Effector CD4-positive, alpha-beta T cell (primary cell): ENCODE measurements at places on chromosomes 1 and 21.

DNA sequence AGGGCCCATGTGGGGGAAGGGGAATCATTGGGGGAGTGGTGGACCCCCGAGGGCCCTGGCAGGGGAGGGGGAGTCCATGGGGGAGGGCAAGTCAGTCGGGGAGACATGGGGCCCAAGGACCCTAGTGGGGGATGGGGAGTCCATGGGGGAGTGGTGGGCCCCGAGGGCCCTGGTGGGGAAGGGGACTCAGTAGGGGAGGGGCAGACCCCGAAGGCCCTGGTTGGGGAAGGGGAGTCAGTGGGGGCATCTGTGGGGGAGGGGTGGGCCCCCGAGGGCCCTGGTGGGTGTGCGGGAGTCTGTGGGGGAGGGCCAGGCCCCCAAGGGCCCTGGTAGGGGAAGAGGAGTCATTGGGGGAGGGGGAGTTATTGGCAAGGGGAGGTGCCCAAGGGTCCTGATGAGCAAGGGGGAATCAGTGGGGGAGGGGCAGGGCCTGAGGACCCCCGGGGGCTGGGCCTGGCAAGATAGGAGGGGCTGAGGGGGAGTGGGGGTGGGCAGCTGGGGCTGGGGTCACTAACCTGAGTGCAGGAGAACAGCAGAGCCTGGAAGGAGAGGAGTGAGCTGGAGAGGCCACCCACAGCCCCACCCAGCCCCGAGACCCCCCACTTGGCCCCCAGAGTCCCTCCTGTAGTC lies 2.1 kb downstream of the MXRA8 start:
- DNase-seq, result no peak

DNA sequence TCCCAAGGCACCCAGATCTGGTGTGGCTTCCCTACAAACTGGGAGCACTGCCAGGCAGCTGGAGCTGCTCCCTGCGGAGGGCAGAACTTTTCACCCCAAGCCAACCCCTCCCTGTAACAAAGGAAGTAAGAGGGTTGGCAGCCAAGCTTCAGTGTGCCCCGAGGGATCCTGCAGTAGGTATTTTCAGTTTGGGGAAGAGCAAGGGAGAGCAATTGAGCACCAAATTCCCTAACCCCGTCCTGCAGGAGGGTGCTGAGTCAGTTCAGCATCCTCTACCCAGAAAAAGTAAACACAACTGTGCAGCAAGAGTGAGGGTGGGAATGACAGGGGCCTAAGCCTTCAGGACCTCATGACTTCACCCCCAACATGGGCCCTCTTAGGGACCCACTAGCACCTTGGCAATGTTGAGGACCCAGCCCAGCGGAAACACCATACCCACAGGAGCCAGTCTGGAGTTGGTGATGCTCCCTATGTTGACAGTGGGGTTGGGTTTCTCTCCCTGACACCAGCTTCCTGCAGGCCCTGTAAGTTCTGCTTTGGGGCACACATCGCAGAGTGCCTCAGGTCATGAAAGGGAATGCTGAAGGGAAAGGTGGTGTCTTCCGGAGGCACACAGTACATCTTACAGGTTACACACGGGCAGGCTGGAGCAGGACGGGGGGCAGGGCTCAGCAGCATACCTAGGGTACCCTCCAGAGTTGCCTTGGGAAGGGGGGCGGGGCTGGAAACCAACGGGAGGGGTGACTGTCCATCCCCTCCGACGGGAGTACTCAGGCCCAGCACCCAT lies 14.8 kb downstream of the SH3BP5L start:
- no peak for DNase-seq

- no peak for DNase-seq
Observed at GRCh38 chr1:48109390-48110013, 112.3 kb upstream of the TRABD2B start.

GRCh38 chr1:93114391-93114790 lies 35.3 kb downstream of the MTF2 start:
- no peak for DNase-seq

DNA sequence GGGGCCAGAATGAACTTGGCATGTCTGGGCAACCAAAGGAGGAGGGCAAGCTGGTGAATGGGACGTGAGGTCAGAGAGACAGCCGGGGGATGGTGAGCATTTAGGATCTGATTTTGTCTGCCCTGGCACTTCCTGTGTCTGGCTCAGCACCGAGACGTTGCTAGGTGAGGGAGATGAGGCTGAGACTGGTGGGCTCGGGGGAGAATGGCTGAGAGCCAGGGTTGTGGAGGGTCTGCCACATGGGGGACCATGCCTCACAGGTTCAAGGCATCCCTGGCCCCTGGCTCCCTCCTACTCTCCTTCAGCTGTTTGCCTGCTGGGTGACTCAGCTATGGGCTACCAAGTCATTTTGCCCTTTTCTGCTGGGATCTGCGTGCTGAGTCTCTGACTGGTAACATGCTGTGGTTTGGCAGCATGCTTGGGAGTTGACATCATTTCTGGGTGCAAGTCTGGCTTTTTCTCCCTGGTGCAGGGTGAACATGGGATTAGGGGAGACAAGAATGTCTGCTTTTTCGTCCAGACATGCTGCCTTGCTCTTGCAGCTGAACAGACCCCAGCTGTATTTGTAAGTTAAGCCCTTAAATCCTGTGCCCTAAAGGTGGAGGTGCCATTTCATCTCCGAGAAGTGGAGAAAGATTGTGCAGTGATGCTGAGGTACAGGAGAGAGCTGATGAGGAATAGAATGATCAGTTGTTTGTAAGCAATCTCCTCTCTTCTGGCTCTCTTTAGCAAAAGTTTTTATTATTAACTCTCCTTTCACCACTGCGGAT lies 17.6 kb downstream of the GALNT2 start:
- DNase-seq, result no peak

DNA sequence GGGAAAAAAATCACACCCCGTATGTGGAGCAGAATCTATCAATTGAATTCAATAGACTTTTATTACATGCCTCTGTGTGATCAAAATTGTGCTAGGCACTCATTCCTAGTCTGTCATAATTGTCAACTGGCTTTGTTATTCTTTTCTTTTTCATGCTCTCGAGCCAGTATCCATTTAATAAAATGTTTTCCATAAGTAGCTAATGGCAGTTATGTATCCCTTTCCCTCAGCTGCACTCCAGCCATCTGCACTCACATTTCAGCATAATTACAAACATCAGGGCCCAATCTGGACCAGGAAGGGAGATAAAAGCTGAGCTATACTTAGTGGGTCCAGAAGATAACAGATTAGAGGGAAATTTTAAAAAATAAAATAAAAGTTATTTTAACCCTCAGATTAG lies 15.9 kb downstream of the RGS5 start:
- DNase-seq, result no peak

- no peak for DNase-seq
Observed at GRCh38 chr1:1703796-1704195, 11.2 kb upstream of the SLC35E2B start.

DNA sequence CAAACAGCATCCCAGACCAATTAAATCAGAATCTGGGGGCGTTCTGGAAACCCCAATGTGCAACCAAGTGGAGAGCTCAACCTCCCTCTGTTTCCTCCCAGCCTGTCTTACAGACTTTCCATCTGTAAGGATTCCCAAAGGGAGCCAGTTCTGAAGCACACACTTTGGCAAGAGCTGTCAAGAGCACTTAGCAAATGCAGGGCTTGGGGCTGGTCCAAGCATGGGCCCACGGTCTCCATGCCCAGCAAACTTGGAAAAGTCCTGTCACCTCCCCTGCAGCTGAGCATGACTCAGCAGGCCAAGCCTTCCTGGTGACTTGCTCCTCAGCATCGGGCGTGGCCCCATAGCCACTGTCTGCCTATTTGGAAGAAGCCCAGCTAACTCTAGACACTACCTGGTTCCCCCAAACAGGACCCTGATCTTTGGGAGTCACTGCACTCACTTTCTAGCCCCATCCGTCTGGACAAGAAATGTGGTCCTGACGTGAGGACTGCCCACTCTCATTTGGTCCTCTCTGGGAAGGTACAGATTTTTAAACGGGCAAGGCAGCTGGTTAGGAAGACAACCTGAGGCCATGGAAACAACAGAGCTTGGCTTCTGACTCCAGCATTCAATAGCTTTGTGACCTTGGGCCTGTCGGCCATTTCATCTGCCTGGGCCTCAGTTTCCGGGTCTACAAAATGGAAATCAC lies 16.9 kb downstream of the SLC2A1 start:
- DNase-seq, result no peak

DNA sequence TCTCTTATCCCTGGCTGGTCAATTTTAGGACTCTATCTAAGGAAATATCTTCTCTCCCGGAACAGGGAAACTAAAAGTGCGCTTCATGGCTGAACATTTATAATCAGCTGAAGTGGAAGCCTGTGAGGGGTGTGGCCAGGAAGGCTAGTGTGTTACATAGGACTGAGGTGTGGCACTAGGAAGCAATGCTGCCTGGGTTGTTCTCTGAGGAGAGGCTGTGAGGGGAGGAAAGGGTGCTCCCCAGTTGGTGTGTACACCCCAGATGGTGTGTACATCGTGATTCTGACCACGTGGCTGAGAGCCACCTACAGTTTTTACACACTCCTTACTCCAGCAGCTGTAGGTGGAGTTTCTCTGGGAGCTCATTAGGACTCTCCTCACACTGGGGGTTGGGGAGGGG lies 16.3 kb downstream of the NTPCR start:
- DNase-seq, result no peak

GRCh38 chr21:28719723-28720122 lies 273.0 kb downstream of the LTN1 start:
- DNase-seq, result no peak
